ENCODE measurements at places on chromosomes 13 and 19. TPM values are rescaled to one million over a fixed set of nuclear protein-coding genes. Genes with fewer than 3 reads are reported as not detected.

GRCh38 chr19:58007285-58007684 lies 4.7 kb upstream of the ZNF606 start:
- H3K27ac ChIP-seq = no peak overlapping the region
- H3K4me1 ChIP-seq = peaks cover 6% of the 10 kb centered on the region
- no peak for DNase-seq

DNA sequence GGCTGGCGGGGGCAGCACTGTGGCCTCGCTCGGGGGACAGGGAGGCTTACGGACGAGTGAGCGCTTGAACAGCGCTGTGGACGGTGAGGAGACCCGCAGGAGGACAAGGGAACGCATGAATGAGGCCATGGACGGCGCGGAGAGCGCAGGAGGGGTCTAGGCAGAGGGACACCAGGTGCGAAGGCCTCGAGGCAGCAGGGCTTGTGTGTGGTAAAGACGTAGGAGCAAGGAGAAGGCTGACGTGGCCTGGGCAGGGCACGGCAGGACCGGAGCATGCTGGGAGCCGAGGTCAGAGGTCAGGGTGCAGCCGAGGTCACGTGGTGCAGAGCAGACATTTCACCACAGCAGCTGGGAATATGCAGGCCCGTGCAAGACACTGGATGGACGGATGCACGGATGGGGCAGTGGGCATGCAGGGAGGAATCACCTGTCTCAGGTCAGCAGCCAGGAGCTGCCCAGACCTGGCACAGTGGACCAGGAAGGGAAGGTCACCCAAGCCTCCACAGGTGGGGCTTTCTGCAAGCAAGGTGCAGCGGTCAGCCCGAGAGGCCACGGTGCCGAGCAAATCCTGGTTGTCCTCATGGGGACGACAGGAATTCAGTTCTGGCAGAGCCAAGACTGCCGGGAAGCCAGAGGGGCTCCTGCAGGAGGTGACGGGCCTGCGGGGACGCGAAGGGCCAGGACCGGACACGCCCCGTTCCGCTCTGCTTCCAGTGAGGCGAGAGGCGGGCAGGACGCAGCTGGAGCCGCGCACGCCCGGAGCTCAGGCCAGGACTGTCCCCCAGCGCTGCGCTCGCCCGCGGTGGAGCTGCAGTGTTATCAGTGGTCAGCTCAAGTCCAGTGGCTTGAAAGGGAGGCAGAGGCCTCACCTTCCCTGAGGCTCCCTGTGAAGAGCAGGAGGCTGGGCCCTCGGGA lies 72.2 kb downstream of the RASA3 start:
- H3K4me3 ChIP-seq = no peak overlapping the region
- no peak for DNase-seq
- H3K36me3 ChIP-seq = peaks cover 4% of the 10 kb centered on the region
- peaks cover 41% of the 10 kb centered on the region for H3K4me1 ChIP-seq

DNA sequence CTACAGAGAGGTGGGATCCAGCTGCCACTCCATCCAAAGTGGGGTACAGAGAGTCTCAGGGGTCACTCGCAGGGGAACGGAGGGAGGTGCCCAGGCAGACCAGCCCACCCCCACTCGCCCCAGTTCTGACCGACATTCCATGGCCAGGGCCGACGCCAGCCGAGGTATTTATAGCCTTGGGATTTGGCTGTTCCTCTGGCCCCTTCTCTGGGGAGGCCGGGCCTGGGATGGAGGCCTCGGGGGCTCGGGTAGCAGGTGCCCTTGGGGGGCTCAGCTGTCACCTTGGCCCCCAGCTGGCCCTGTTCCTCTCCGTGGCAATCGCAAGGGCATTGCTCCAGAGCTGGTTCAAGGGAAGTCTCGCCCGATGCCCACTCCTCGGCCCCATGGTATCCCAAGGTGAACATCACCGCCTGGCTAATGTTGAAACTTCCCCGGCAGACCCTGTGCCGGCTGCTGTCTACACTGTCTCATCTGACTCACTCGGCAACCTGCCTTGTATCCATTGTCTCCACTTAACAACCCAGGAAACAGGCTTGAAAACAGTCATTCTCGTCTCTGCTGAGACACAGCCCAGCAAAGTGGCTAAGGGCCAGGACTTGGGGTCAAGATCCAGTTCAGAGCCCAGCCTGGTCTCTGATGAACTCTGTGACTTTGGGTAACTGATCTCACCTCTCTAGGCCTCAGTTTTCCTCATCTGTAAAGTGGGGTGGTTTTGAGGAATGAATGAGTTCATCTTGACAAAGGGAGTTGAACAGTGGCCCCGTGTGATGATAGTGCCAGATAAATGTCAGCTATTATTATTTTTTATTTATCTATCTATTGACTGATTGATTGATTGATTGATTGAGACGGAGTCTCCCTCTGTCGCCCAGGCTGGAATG lies 9.7 kb downstream of the PRKACA start:
- H3K4me1 ChIP-seq = peaks cover 47% of the 10 kb centered on the region
- H3K36me3 ChIP-seq = peaks cover 39% of the 10 kb centered on the region
- H3K27ac ChIP-seq = peak overlapping the region; percentile 90
- peak overlapping the region; percentile 41 for H3K4me3 ChIP-seq

DNA sequence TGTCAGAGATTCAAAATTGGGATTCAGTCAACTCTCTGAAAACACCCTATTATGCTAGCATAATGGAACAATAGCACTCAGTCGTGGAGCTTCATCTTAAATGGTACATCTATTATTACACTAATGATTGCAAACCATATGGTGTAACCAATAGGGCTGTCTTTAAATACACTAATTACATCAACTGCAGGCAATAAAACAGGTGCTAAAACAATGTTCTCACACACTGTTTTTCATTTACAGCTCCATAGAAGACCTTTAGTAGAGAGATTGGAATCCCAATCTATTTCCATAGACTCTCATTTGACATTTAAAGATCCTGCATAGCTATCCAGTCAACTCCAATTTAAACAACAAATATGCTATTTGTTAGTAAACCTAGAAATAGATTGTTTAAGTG lies 1917.4 kb downstream of the OLFM4 start:
- DNase-seq = no peak
- no peak overlapping the region for H3K4me3 ChIP-seq
- no peaks in the 10 kb centered on the region for H3K27me3 ChIP-seq
- no peak overlapping the region for H3K27ac ChIP-seq
- H3K4me1 ChIP-seq = no peaks in the 10 kb centered on the region

Gene CYP2S1
- total RNA-seq = not detected

Gene C19orf85
- total RNA-seq = not detected

DNA sequence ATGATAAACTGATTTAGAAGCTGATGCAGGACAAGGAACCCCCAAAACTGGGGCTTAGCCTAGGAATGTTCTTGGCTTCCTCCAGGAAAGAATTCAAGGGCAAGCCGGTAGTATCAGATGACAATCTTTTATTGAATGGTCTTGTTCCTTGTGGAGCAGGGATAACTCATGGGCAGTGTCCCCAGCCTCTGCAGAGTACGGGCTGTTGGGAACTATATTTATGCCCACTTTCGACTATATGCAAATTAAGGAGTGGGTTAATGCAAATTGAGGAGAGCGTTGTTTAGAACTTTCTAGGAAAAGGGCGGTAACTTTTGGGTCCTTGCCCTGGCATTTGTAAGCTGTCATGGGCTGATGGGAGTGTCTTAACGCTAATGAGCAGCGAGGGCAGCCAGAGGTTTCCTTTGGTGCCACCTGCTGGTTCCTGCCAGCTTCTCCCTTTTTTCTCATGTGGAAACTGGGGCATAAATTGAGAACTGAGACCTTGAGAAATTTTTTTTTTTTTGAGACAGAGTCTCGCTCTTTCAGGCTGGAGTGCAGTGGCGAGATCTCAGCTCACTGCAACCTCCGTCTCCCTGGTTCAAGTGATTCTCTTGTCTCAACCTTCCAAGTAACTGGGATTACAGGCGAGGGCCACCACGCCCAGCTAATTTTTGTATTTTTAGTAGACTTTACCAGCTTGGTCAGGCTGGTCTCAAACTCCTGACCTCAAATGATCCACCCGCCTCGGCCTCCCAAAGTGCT lies 79.4 kb upstream of the ABCC4 start:
- no peaks in the 10 kb centered on the region for H3K36me3 ChIP-seq
- H3K27me3 ChIP-seq = no peaks in the 10 kb centered on the region
- H3K4me3 ChIP-seq = no peak overlapping the region
- DNase-seq = peak; percentile 78
- peaks cover 3% of the 10 kb centered on the region for H3K4me1 ChIP-seq

GRCh38 chr19:47456721-47457474 lies 14.8 kb downstream of the SLC8A2 start:
- H3K36me3 ChIP-seq = no peaks in the 10 kb centered on the region
- no peak for DNase-seq
- H3K4me1 ChIP-seq = no peaks in the 10 kb centered on the region
- H3K27ac ChIP-seq = no peak overlapping the region
- no peaks in the 10 kb centered on the region for H3K27me3 ChIP-seq
- no peak overlapping the region for H3K4me3 ChIP-seq

Gene KCNJ14
- 6.1 TPM for total RNA-seq

GRCh38 chr13:84865783-84866221 lies 933.4 kb downstream of the SLITRK6 start:
- no peaks in the 10 kb centered on the region for H3K27me3 ChIP-seq
- no peak for DNase-seq
- no peaks in the 10 kb centered on the region for H3K4me1 ChIP-seq

Gene U2AF2
- 221 TPM for total RNA-seq

DNA sequence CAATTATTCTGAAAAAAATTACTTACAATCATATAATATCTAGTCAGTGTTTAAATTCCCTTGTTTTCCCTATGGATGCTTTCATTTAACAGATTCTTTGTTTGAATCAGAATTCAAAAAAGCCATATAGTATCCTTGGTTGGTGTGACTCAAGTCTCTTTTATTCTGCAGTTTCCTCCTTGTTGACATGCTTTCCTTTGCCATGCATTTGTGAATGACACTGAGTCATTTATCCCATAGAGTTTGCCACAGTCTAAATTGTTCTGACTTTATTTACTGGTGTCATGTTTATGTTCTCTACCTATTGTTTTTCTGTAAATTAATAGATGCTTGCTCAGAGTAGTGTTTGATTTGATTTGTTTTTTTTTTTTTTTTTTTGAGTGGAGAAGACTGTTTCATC lies 893.8 kb upstream of the SLC10A2 start:
- no peaks in the 10 kb centered on the region for H3K36me3 ChIP-seq
- H3K27me3 ChIP-seq = no peaks in the 10 kb centered on the region
- H3K4me3 ChIP-seq = no peak overlapping the region
- no peak for DNase-seq

Gene LILRA6
- total RNA-seq = 25.1 TPM

DNA sequence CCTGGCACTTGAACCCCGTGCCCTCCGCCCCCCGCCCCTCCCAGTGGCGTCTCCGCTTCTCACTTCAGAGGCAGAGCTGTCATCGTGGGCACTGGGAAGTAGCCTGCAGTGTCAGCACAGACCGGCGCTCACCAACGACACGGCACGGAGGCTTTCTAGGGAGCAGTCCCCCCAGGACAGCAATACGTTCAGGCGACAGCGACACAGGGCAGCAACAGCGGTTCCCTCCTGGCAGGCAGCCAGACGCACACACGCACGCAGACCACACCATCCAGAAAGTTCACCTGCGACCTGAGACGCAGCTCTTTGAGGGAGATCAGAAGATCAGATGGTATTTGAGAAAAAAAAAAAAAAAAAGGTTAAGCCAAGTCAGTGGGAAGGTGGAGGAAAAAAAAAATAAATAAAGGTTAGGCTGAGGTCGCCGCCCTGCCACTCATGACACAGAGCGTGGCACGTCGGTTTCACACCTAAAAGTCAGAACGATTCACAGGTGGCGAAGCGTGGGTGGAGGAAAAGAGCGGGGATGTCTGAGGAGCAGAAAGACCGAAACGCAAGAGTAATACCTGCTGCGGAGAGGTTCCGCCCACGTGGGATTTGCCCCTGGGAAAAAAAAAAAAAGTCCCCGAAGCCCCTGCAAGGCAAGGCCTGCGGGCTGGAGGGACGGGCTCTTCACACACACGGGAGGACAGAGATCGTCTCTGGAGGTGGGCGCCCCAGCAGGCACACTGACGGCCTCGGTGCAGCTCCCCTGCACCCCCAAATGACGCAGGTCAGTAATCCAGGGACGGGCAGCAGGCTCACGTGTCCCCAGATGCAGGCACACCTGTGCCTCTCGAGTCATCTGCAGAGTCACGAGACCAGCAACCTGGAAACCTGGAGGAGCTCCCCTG lies 94.5 kb downstream of the GNG7 start:
- no peaks in the 10 kb centered on the region for H3K36me3 ChIP-seq
- DNase-seq = no peak
- no peaks in the 10 kb centered on the region for H3K27me3 ChIP-seq
- H3K4me1 ChIP-seq = peaks cover 3% of the 10 kb centered on the region
- H3K27ac ChIP-seq = no peak overlapping the region

Gene PRR22
- total RNA-seq = 3.5 TPM

DNA sequence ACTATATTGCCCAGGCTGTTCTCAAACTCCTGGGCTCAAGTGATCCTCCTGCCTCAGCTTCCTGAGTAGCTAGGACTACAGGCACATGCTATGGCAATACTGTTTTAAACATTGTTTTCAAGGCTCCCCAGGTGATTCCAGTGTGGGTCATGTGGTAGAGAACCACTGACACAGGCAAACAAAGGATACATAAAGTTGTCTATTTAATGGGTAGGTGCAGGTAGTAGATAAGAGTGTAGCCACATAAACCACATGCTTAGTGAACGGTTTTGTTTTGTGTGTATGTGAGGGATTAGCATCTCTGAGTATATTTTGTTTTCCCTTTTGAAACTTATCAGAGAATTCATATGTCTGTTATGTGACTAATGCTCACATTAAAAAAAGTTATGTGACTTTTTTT lies 36.7 kb downstream of the USPL1 start:
- H3K27ac ChIP-seq = no peak overlapping the region
- peaks cover 72% of the 10 kb centered on the region for H3K36me3 ChIP-seq
- DNase-seq = no peak
- no peaks in the 10 kb centered on the region for H3K4me1 ChIP-seq

Gene GPR108
- 57.6 TPM for total RNA-seq

GRCh38 chr19:35509861-35510625 lies 3.4 kb downstream of the DMKN start:
- H3K36me3 ChIP-seq = no peaks in the 10 kb centered on the region
- H3K27me3 ChIP-seq = no peaks in the 10 kb centered on the region
- H3K27ac ChIP-seq = peak overlapping the region; percentile 59

GRCh38 chr13:54879036-54879435 lies 1850.4 kb downstream of the OLFM4 start:
- DNase-seq = no peak
- H3K36me3 ChIP-seq = no peaks in the 10 kb centered on the region
- no peak overlapping the region for H3K27ac ChIP-seq

DNA sequence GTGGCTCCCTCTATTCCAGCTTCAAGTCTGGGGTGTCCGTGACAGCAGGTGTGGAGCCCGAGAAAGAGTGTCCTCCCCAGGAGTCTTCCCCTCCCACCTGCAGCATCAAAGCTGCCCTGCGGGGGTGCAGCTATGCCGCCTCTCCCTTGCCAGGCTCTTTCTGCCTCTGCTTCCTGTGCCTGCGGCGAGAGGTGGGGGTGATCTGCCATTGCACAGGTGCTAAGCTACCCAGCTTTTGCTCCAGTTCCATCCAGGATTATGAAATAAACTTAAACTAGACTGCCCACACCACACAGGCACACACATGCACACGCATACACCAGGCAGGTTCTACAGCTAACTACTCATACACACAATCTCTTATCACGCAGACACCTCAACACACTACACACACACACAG lies 104.7 kb upstream of the CLDN10 start:
- H3K4me1 ChIP-seq = no peaks in the 10 kb centered on the region
- H3K36me3 ChIP-seq = no peaks in the 10 kb centered on the region
- H3K27ac ChIP-seq = no peak overlapping the region
- H3K4me3 ChIP-seq = no peak overlapping the region

GRCh38 chr19:35816262-35816661 lies 3.6 kb upstream of the PRODH2 start:
- H3K4me1 ChIP-seq = no peaks in the 10 kb centered on the region
- DNase-seq = no peak
- H3K27ac ChIP-seq = no peak overlapping the region
- H3K36me3 ChIP-seq = no peaks in the 10 kb centered on the region
- no peaks in the 10 kb centered on the region for H3K27me3 ChIP-seq
